ENCODE measurements at places on chromosomes 5 and 9. TPM values are rescaled to one million over a fixed set of nuclear protein-coding genes. Genes with fewer than 3 reads are reported as not detected.

Gene PCDHB7
- not detected for total RNA-seq

Gene FREM1
- total RNA-seq = not detected

Gene GAPVD1
- total RNA-seq = 42.7 TPM

Gene PCDHGB3
- 0.28 TPM for total RNA-seq

Gene FAM53C
- 29.5 TPM for total RNA-seq

Gene TARS1
- total RNA-seq = 236 TPM

Gene GPR21
- 0.61 TPM for total RNA-seq

Gene PCDH12
- 0.33 TPM for total RNA-seq

Gene PCDHGA4
- total RNA-seq = 0.16 TPM

Gene ADAMTS2
- not detected for total RNA-seq

Gene CCDC69
- 47.9 TPM for total RNA-seq

Gene GFI1B
- total RNA-seq = not detected

Gene NUDT12
- 0.86 TPM for total RNA-seq

Gene ANKRD34B
- not detected for total RNA-seq

Gene F12
- total RNA-seq = 10.3 TPM

Gene FBP2
- not detected for total RNA-seq

Gene GNAQ
- 19.8 TPM for total RNA-seq

Gene PROB1
- total RNA-seq = 6.7 TPM

Gene ITK
- total RNA-seq = 150 TPM

Gene GLRA1
- not detected for total RNA-seq

Gene DENND4C
- total RNA-seq = 19.8 TPM

Gene SV2C
- total RNA-seq = not detected

Gene CTSV
- total RNA-seq = 0.28 TPM

Gene BTNL8
- total RNA-seq = 0.13 TPM

Gene ANKRD31
- total RNA-seq = 0.64 TPM

Gene UBE2R2
- 30.3 TPM for total RNA-seq

Gene MARVELD2
- total RNA-seq = 0.40 TPM

Gene SLC25A2
- 0.35 TPM for total RNA-seq

Gene CD72
- total RNA-seq = 6.4 TPM

Gene CCL27
- total RNA-seq = 0.39 TPM

Gene CAMSAP1
- total RNA-seq = 33.7 TPM

Gene NTRK2
- 0.38 TPM for total RNA-seq

Gene MEF2C
- total RNA-seq = 0.31 TPM

Gene DMRT2
- not detected for total RNA-seq

Gene INSL6
- not detected for total RNA-seq

Gene ASS1
- 3.4 TPM for total RNA-seq

Gene GABRB2
- total RNA-seq = not detected

Gene BTNL9
- total RNA-seq = not detected

Gene F2RL2
- not detected for total RNA-seq

Gene TRIO
- 4.2 TPM for total RNA-seq

Gene SHC3
- not detected for total RNA-seq

Gene STKLD1
- 0.24 TPM for total RNA-seq

Gene LCN6
- not detected for total RNA-seq

Gene RNF44
- total RNA-seq = 54.6 TPM
